ENCODE measurements at places on chromosomes 12 and 14.
A peak's percentile ranks its signal among the peaks of the same experiment; 100 is the strongest.

DNA sequence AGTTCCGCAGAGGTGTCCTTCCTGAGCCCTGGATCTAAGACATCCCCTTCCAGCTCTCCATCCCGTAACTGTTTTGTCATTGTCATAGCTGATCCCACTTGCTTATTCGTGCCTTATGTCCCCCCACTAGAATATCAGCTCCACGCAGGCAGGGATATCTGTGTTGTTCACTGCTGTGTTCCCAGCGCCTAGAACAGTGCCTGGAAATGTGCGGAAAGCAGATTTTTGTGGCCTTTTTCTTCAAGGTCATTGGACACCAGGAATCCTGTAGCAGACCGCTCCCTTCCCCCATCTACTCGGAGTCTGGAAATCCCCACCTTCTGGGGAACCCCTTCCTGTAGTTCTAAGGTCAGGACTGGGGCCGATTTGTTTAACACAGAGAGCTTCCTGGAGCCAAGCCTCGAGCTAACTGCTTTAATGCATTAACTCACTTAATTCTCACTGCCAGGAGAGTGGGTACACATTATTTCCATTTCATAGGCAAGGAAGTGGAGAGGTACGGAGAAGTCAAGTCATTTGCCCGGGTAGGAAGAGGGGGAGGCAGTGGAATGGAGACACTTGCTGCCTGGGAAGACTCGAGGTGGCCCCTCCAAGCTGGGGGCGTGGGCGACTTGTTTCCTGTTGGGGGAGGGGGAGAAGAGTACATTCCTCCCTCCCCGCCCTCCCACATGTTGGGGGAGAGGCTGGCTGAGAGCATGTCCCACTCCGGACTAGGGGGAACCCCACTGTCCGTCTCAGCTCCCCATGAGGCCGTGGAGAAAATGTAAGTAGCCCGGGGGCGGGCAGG is 1.2 kb upstream of the SH2B3 start:
- DNase-seq, result peak; percentile 71

DNA sequence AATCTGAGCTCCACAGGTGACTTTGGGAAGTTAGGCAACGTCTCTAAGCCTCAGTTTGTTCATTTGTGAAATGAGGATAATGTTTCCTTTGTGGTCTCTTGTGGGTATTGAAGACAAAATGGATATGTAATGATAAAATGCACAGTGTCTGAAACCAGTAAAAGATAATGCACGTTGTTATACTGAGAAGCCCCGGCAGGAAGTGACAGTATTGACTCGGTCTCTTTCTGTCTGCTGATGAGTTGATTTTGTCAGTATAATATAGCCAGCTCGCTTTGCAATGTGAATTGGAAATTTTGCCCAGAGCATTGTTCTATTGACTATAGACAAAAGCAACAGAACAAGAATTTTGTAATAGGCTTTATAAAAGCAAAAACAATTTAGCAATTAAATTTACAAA is 49.2 kb upstream of the SLC38A1 start:
- DNase-seq, result no peak

GRCh38 chr14:52888159-52888558 is 62.7 kb downstream of the FERMT2 start:
- no peak for DNase-seq

DNA sequence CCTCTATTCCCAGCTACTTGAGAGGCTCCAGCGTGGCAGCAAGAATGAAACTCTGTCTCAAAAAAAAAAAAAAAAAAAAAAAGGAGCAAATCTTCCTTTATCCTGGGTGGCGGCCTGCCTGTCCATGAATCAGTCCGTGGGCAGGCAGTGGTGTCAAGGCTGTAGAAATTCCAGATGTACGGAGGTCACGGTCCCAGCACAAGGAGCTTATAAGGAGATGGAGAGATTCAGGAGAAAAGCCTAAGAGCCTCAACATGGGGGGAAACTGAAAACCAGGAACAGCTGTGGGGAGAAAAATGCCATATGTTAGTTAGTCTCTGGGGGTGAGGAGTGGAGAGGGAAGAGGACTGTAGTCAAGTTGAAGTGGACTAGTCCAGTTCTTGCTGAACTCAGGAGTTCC is 130.5 kb upstream of the CRY1 start:
- no peak for DNase-seq

GRCh38 chr12:113340061-113340460 is 5.2 kb upstream of the SLC8B1 start:
- no peak for DNase-seq

DNA sequence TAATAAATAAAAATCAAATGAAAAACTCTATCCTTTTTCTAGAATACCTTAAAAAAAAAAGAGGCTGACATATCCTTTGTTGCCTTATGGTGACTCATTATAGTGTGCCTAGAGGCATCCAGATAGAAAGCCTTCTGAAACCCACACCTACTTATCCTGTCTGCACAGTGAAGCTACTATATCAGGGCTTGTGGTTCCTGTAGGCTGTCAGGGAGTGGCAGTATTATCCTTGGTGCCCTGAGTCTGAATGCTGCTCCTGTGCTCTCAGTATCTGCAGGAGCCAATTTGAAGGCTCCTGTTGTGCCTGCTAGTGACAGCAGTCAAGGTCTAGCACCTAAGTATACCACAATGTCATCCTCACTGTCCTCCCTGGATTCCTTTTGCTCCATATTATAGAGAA is 168.4 kb upstream of the AVPR1A start:
- no peak for DNase-seq

DNA sequence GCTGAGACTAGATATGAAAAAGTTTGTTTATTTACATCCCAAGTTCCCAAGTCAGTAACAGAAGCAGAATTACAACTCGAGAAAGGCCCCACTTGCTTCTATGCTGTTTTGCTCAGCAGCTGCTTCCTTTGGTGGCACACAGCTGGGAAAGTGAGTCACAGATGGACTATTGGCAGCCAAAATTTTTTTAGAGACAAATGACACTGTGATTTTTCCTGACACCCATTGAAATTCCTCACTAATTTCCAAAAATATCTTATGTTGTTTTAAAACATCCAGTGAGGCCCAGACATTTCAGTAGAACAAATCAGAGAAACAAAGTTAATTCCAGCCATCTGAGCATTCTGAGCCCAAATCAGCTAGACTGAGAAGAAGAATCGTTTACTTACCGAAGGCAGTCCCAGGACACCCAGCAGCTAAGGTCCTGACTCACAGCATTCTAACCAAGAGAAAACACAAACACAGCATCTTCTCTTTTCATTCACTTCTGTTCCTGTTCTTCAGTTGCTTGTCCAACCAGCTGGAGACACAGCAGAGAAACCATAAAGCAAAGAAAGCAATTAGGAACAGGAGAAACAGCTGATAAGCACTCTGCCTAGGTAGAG is 188.3 kb downstream of the DAD1 start:
- no peak for DNase-seq

GRCh38 chr14:88746052-88746451 is 46.7 kb downstream of the EML5 start:
- no peak for DNase-seq

GRCh38 chr12:55933799-55934742 is 3.1 kb downstream of the DGKA start:
- no peak for DNase-seq

GRCh38 chr14:24852312-24853060 is 197.5 kb downstream of the STXBP6 start:
- DNase-seq, result no peak

DNA sequence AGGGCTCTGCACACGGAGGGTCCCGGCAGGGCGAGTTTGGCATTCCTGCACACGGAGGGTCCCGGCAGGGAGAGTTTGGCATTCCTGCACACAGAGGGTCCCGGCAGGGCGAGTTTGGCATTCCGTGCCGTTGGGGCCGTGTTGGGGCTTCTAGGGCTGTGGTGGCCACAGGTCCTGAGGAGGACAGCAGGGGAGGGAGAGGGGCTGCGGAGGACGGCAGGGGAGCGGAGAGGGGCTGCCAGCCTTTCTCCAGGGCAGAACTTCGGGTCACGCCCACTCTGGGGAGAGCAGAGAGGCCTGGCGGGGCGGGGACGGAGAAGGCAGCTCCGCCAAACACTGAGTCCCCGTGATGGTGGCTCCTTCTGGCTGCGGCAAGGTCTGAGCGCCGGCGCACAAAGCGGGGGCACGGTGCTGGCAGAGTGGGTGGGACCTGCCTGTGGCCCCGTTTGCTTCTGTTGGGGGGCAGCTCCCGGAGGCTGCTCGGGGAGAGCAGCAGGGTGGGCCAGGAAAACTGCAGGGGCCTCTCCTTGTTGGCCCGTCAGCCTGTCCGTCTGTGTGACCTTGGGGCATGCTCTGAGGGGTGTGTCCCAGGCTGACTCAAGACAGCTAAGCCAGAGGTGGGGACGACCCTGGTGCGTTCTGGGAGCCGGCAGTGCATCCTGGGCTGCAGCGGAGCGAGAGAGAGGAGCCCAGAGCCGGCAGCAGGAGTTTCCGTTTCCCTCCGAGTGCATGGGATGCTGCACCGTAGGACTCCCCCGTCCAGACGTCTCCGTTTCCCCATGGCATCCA is 60.2 kb downstream of the LRCOL1 start:
- no peak for DNase-seq

DNA sequence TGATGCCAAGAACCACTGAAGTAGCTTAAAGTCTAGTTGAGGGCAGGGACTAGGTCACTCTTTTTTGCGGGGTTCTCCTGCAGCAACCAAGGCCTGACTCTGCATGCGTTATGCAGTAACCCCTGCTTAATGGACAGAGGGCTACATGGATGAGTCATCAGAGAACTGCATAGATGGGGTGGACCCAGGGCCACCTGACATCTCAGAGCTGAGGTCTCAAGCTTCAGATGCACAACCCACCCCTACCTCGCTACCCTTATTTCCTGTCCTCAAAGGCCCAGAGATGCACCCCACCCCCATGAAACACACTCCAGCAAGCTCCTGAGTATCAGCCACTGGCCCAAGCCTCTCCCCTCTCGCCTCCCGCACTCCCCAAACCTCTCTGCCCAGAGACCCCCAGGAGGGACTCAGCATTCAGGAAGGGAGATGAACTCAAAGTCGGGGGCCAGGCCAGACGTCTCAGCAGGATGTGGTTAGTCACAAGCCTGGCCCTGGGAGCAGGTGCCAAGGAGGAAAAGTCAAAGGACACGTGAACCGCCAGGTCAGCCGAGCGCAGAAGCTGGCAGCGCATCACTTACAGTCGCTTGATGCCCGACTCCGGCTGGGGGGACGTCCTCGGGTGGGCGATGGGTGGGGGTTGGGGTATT is 25.8 kb downstream of the SNRNP35 start:
- no peak for DNase-seq

- no peak for DNase-seq
These were observed 443.3 kb downstream of the ADAMTS20 start for GRCh38 chr12:43108656-43109055.

GRCh38 chr14:45065540-45065939 is 18.4 kb upstream of the PRPF39 start:
- DNase-seq, result no peak

GRCh38 chr14:58947814-58948445 is 240.5 kb upstream of the DAAM1 start:
- DNase-seq, result no peak

GRCh38 chr14:61331992-61332657 is 10.7 kb downstream of the PRKCH start:
- no peak for DNase-seq

- DNase-seq, result no peak
These were observed 21.6 kb upstream of the ESRRB start for GRCh38 chr14:76354310-76354709.

GRCh38 chr12:8780389-8780788 is 42.0 kb upstream of the A2ML1 start:
- no peak for DNase-seq

DNA sequence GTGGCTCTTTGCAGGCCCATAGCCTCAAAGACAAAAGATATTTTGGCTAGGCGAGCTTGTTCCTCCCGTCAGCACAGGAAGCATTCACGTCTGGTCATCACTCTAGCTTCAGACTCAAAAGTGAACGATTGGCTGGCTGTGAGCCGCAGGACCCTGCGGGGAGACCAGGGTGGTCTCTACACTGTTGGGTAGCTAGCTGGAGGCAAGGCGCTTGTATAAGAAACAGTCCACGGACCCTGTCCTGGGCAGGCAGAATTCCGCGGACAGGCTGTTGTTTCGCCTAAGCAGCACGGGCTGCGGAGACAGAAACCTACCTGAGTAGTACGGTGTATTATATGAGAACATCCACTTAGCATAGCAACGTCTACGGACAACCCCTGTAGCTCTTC is 29.6 kb downstream of the WBP11 start:
- DNase-seq, result no peak

- no peak for DNase-seq
These were observed 15.1 kb upstream of the PPFIBP1 start for GRCh38 chr12:27508736-27509431.

- no peak for DNase-seq
These were observed 17.1 kb downstream of the NUMB start for GRCh38 chr14:73441286-73441685.

- no peak for DNase-seq
These were observed 8.7 kb downstream of the DNAI7 start for GRCh38 chr12:25186038-25186787.

DNA sequence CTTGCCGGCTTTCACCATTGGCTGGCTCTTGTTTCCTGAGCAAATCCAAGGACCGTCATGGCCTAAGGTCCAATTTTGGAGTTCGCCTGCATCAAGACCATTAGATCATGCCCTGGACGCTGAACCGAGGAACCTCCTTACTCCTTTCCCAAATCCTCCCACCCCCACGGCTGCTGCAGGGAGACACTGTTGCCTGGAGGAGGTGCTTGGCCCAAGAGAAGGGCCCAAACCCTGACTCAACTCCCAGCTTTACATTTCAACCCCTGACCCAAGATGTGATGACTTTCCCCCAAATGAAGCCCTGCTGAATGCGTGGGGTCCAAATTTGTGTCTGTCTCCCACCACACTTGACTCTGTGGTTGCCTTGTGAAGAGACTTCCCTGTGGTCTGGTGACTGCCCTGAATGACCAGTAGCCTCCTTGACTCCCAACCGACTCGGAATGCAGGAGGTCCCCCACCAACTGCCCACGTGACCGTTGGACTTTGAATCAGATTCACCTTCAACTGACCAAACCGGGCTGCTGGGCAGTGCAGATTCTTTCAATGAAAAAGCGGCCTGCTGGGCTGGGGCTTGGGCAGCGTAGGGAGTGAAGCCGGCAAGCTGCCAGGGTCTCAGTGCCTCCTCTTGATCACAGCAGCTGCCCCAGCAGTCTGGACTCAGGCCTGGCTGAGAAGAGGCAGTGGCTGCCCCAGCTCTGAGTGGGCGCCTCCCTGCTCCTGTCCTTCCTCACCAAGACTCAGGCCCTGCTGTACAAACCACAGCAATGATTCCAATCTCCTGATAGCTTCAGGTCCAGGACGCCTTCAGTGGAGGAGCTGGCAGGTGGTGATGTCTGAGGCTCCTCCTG is 46.7 kb upstream of the OASL start:
- no peak for DNase-seq

DNA sequence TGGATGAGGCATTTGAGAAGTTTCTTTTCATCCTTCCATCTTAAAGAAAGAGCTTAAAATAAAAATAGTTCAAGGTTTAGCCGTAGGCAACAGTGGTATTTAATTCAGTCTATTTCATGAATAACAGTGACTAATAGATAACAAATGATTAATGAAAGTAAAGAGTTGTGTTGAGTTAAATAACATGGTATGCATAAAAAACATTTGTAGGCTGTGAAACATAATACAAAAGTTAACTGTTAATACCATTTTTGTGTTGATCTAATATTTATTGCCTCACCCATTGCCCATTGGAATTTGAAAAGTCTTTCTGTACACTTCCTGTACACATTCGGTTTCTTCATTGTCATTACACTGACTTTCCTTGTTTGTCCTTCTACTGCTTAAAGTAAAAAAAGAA is 108.6 kb upstream of the PDE3A start:
- DNase-seq, result no peak

- peak; percentile 27 for DNase-seq
These were observed 31.5 kb downstream of the TMEM63C start for GRCh38 chr14:77212943-77213678.
